ENCODE measurements at places on chromosomes 2 and 18.

GRCh38 chr18:52701219-52701935 is 361.4 kb downstream of the DCC start:
- DNase-seq: no peak

GRCh38 chr2:23593752-23594459 is 208.9 kb downstream of the KLHL29 start:
- DNase-seq: no peak

DNA sequence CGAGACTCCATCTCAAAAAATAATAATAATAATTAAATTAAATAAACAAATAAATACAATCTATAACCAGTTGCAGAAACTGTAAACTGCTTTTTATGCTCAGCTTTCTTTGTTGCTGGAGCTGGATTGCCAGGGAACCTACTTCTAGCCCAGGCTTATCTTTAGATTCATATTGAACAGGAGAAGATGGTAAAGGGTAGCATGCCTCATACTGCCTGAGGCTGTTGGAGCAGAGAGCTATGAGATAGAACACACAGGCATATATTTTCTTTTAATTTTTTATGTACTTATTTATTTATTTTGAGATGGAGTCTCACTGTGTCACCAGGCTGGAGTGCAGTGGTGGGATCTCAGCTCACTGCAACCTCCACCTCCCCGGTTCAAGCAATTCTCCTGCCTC is 28.7 kb upstream of the EML4 start:
- DNase-seq: no peak

DNA sequence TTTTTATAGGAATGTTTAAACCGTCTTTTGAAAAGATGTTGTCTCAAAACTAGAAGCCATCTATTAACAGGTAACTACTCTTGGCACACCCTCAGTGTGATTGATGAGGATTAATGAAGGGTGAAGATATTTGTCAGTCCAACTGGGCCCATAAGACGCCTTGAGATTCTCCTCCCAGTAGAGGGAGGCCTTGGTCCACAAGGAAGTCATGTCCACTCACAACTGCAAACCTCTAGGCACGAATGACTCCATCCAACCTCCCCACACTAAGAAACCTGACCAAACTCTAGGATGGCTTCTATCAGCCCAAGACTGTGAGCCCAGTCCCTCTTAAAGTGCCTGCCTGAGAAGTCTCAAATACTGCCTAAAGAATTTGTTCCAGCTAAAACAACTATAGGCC is 19.2 kb upstream of the GRP start:
- DNase-seq: no peak

DNA sequence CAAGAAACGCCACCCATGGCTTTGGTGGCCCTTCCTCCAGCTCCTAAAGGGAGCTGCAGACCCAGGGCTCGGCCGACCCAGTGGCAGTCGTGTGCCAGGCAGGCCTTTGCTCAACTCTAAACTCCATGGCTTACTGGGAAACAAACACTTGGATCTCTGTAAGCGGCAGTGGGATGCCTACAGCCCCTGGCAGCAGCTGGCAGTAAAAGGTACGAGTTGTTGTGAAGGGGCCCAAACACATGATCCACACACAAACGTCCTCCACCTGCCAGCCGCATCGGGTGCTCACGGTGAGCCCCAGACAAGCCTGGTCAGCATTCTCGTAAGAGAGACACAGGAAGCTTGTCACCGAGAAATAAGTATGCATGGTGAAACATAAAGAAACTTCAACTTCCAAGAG is 214.9 kb downstream of the MGAT5 start:
- DNase-seq: no peak

GRCh38 chr2:19810148-19810547 is 91.6 kb downstream of the TTC32 start:
- DNase-seq: no peak

DNA sequence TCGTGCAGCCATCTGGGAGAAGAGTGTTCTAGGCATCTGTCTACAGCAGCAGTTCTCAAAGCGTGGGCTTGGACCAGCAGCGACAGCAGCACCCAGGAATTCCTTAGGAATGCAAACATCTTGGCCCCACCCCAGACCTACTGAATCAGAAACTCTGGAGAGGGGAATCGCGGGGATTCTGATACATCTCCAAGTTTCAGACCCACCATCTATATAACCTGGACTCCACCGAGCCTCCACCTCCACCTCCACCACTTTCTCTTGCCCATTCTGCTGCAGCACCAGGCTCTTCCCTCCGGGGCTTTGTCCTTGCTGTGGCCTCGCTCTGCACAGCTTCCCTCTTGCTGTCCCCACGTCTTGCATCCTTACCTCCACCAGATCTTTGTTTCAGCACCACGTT is 256.4 kb downstream of the BCL2 start:
- DNase-seq: no peak

- no peak for DNase-seq
Measured at GRCh38 chr2:46692316-46692715, 213.0 kb downstream of the TMEM247 start.

GRCh38 chr2:68806511-68807109 is 64.6 kb downstream of the BMP10 start:
- no peak for DNase-seq

- no peak for DNase-seq
Measured at GRCh38 chr2:69082430-69082997, 69.5 kb downstream of the ANTXR1 start.

GRCh38 chr2:115199966-115200365 is 757.5 kb downstream of the DPP10 start:
- DNase-seq: no peak

DNA sequence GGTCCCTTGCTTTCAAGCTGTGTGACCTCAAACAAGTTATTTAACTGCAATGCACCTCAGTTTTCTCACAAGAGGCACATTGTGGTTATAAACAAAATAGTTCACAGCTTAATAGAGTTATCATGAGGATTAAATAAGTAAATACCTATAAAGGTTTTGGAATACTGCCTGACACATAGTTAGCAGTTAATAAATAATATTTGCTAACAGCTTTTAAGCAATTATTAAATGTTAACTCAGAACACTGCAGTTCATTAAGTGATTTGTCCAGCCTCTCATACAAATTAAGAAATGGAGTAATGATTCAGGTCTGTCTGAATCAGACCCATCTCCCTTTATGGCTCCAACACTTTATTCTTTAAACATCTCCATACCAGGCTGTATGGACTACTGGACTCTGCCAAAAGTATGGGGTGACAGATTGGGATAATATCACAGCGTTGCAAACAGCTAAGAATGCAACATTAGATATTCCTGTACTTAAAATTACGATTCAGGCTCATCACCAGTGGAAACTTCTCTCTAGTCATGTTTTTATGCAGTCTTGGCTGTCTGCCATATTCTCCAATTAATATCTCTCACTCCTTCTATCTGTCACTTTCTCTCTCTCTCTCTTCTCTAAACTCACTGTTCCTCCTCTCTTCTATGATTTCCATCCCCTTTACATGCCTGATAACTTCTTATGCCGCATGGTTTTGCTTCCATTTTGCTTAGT is 370.6 kb upstream of the UBE2E3 start:
- DNase-seq: no peak

- DNase-seq: no peak
Measured at GRCh38 chr18:21345840-21346239, 103.8 kb downstream of the GREB1L start.
